ENCODE measurements at places on chromosomes 1 and 21.

- no peak for DNase-seq
These were observed 114.8 kb downstream of the LRRIQ3 start for GRCh38 chr1:74083128-74083527.

GRCh38 chr1:210770396-210770984, 363.5 kb downstream of the KCNH1 start:
- DNase-seq: no peak

DNA sequence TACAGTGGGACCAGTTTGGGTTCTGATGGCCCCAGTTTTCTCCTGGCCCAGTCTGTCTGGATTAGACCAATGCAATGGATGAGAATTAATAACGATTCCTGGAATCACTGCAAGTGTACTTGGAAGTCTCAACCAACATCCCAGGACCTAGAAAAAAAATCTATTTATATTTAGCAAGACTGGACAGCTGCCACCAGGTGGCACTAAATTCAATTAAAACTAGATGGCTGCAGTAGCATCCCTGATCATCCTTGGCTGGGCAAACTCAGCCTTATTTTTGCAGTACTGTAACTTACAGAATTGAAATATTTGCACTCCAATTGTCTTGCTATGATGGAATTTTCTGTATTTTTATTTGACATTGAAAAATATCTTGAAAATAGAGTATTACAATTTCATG, 165.7 kb downstream of the NCAM2 start:
- DNase-seq: no peak

DNA sequence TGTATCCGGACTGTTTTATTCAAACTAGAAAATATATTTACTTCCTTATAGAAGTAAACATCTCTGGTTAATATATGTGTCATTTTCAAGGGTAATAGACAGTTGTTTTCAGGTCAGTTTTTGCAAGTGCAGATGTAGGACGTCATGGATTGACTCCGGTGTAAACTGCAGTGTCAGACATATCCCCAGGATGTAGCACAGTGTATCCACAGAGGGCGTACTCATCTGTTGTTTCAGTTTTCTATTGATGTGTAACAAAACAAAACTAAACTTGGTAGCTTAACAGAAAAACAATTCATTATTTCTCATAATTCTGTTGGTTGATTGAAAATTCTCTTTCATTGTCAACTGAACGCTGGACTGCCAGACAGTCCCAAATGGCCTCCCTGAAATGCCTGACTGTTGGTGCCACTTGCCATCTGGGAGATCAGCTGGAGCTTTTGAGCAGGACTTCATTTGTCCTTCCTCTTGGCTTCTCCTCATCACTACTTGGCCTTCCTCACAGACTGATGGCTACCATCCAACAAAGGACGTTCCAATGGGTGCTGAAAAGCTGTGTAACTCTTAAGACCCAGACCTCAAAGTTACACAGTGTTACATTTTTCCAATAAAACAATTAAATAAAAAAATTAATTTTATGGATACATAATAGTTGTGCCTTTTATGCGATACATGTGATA, 181.6 kb downstream of the NCAM2 start:
- no peak for DNase-seq

DNA sequence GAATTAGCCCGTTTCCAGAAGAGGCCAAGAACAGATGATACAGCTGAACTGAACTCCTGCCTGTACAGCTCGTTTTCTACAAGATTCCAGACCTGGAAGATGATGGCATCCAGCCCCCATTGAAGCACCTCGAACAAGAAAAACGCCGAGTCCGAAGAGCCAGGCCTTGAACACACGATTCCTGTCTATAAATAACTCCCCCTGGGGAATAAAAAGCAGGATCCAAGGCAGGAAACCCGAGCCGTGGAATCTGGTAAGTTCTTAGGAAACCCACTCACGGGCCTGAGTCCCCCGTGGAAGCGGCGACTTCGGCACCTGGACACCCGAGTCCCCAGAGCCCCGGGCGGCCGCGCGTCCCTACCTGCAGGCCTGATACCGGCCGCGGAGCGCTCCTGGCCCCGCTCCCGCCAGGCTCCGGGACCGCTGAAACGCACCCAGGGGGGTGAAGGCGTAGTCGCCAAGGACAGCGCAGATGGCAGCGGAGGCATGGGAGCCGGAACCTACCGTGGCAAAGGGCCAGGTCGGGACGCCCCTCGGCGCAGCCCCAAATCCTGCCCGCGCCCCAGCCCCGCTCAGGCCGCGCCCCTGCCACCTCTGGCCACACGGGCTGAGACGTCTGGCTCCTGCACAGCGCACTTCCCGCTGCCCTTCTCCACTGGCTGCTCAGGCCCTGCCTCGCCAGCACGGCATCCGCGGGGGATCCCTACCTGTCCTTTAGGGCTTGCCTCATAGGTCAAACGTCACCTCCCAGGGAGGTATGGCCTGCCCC, 14.0 kb upstream of the HLCS start:
- peak; percentile 44 for DNase-seq

- DNase-seq: no peak
These were observed 222.8 kb upstream of the ZRANB2 start for GRCh38 chr1:71303617-71304041.

GRCh38 chr1:206581571-206581981, 30.7 kb downstream of the EIF2D start:
- DNase-seq: no peak

DNA sequence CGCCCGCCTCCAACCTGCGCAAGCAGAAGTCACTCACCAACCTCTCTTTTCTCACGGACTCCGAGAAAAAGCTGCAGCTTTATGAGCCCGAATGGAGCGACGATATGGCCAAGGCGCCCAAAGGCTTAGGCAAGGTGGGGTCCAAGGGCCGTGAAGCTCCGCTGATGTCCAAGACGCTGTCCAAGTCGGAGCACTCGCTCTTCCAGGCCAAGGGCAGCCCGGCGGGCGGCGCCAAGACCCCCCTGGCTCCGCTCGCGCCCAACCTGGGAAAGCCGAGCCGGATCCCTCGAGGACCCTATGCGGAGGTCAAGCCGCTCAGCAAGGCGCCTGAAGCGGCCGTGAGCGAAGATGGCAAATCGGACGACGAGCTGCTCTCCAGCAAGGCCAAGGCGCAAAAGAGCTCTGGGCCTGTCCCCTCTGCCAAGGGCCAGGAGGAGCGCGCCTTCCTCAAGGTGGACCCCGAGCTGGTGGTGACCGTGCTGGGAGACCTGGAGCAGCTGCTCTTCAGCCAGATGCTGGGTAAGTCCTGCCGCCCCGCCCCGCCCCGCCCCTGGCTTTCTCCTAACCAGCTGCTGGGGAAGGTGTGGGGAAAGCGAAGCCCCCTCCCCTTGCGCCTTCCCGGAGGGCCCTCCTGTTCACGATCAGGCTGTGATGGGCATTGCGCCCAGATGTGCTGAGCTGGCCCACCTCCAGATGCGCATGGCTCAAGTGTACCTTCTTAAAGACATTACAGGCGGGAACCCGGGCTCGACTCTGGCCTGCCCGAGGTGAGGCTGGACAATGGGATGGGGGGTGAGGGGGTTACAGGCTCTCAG, 110.2 kb downstream of the NAV1 start:
- DNase-seq: no peak

- no peak for DNase-seq
These were observed 32.3 kb downstream of the HHAT start for GRCh38 chr1:210360852-210361477.

DNA sequence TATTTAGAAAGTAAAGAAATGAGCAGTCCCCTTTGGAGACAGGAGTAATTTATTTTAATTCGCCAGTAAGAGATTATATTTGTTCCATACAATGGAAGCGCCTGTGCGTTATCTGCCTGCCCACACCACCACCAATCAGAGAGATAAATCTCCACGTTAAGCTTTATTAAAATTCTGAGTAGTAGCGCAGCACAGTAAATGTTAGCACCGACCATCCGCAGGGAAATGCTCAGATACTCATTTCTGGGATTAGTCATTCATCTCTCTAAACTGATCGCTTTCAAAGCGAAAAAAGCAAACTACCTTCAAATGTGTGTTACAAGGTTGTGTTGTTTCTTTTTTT, 1.2 kb downstream of the ETS2 start:
- DNase-seq: no peak

DNA sequence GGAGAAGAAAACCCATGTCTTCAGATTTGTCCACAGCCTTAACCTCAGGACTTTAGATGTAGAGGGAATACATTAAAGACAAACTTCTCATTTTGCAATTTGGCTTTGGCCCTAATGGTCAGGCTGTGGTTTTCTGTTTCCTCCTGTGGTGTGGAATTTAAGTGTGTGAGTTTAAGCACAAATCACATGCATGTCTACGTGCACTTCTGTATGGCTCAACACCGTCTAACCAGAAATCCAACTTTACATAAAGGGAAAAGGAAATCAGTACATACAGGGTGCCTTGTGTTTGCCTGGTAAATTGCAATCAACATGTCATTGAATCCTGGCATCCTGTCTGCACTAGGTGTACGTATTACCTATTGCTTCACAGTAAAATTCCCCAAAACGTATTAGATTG, 1.2 kb upstream of the ZNF124 start:
- DNase-seq: no peak

GRCh38 chr1:59043796-59044195, 253.1 kb upstream of the FGGY start:
- DNase-seq: peak; percentile 39

- DNase-seq: no peak
These were observed 43.7 kb downstream of the SEC16B start for GRCh38 chr1:177926201-177926600.

- DNase-seq: no peak
These were observed 75.9 kb upstream of the ETS2 start for GRCh38 chr21:38729754-38730379.

DNA sequence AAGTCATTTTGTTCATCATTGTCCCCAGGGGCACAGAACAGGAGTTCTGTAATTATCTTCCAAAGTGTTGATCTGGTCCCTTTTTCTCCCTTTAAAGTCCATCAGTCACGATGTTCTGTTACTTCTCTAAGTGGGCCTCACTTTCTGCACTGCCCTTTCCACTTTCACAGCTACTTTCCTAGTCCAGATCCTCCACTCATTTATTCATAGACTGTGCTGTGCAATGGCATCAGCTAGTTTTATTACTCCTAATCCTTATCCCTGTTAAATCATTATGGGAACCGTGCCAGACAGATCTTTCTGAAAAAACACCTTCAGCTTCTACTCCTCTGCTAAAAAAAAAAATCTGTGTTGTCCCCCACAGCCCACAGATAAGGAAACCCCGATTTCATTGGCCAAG, 64.0 kb upstream of the BCL10 start:
- no peak for DNase-seq

- no peak for DNase-seq
These were observed 18.4 kb downstream of the MTX1 start for GRCh38 chr1:155226910-155227260.

DNA sequence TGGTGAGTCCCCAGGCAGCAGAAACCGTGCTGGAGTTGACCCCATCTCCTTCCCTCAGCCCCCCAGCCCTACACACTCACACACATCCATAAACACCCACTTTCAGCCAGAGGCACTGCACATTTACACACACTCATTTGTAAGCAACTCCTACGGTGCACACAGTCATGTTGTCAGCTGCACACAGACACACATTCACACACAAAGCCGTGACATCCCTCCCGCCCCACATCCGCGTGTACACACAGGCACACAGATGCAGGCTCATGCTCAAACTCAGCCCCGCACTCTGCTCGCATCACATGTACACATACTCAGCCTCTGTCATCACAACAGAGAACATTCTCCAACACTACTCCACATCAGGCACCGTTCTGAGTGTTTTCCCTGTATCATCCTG, 47.6 kb downstream of the LACTBL1 start:
- no peak for DNase-seq

GRCh38 chr1:12472798-12473551, 145.0 kb downstream of the DHRS3 start:
- DNase-seq: no peak

DNA sequence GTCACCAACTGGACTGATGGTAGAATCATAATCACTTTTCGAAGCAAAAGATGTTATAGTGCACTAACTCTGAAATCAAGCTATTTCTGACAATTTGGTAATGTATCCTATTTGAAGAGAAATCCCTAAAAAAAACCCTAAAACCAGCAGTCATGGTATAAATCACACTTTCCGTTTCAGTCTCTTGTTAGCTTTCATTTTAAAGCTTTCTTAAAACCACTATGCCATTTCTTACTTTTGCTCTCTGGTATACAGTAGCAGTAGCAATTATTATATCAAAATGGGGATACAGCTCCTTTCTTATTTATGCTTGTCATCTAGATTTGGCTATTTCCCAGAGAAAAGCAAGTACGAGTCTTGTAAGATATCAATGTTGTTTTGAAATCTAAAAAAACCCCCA, 323.3 kb downstream of the KCTD3 start:
- no peak for DNase-seq
